ENCODE measurements at places on chromosomes 12 and 14.

DNA sequence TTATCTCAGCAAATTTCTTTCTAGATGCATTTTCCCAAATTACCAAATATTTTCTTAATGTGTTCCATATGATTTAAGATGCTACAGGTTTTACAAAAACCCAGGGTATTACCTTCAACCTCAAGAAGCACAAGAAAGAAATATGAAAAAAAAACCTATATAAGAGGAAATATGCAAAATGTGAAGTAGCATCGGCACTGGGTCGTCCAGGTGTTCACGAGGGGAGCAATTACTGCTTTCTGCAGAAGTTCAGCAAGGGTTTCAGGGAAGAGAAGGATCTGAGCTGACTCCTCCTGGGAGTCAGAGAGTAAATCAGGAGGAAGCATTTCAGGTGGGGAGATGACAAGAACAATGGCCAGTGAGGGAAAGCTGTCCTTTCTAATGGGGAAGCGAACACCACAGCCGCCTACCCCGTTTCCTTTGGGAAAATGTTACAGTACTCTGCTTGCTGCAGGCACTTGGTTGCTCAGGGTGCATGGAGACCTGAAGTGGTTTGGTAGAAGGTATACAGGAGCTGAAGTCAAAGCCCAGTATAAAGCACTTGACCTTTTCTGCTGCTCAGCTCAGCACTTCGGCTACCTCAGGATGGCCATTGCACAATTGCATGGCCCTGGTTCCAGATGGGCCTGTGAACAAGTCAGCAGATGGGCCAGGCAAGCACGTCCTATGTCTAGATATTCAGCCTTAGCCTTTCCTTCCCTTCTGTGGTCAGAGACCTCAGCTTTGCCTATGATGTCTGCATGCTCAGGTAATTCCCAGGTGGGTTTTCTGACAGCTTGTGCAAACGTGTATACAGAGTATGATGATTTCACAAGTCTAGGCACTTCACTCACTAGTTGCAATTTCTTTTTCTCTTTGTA is 155.6 kb downstream of the PAX9 start:
- H3K27ac ChIP-seq: no peak overlapping the region
- no peaks in the 10 kb centered on the region for H3K27me3 ChIP-seq
- H3K4me3 ChIP-seq: no peak overlapping the region
- H3K4me1 ChIP-seq: no peaks in the 10 kb centered on the region

GRCh38 chr14:87529081-87529480 is 463.9 kb downstream of the GALC start:
- DNase-seq: no peak
- no peaks in the 10 kb centered on the region for H3K27me3 ChIP-seq
- H3K27ac ChIP-seq: no peak overlapping the region
- no peak overlapping the region for H3K4me3 ChIP-seq
- no peaks in the 10 kb centered on the region for H3K36me3 ChIP-seq

- DNase-seq: no peak
- no peaks in the 10 kb centered on the region for H3K4me1 ChIP-seq
- no peak overlapping the region for H3K27ac ChIP-seq
- no peaks in the 10 kb centered on the region for H3K27me3 ChIP-seq
- H3K4me3 ChIP-seq: no peak overlapping the region
- no peaks in the 10 kb centered on the region for H3K36me3 ChIP-seq
Measured at GRCh38 chr14:59926534-59926933, 6.6 kb downstream of the LRRC9 start.

GRCh38 chr12:1797991-1798640 is 22.2 kb upstream of the LRTM2 start:
- H3K4me1 ChIP-seq: peaks cover 3% of the 10 kb centered on the region
- H3K36me3 ChIP-seq: no peaks in the 10 kb centered on the region
- no peaks in the 10 kb centered on the region for H3K27me3 ChIP-seq
- H3K27ac ChIP-seq: no peak overlapping the region
- no peak for DNase-seq
